Activated naive CD4-positive, alpha-beta T cell treated with anti-CD3 and anti-CD28 coated beads for 36 hours (primary cell): ENCODE measurements at places on chromosomes 6 and 20.
A peak's percentile ranks its signal among the peaks of the same experiment; 100 is the strongest.

- DNase-seq = no peak
Measured at GRCh38 chr6:132122176-132122575, 171.0 kb upstream of the CCN2 start.

DNA sequence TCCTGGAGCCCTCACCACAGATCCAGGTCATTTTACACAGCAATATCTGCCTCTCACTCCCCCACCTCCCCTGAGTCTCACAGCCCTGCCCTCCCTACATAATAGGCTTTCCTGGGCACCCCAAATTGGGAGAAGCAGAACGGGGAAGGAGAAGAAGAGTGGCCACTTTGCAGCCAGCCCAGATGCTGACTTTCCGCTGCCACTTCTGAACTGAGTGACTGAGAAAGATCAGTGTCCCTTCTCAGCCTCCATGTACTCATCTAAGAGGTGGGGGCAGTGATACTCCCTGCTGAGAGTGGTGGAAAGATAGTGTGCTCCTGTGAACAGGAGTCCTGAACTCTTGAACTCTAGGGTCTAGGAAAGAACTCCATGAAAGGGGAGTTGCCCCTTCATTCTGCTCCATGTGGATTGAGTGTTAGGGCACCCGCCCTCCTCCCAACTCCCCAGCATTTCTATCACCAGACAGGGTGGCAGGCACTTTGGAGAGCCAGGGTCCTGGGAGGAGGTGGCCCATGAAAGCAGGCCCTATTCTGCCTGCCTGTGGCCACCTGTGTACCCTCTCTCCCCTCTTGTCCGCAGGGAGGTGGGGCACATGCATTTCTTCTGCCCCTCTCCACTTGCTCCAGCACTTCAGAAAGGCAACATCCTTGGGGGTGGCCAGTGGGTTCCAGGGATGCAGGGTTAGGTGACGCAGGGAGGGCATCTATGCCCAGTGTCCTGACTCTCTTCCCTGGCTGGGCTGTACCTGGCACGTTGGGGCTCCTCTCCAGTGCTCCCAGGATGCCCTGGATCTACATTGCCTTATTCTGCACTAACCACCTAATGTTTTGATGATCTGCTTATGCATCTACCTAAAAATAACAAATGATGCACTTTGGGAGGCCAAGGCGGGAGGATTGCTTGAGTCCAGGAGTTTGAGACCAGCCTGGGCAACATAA lies 38.3 kb upstream of the MRPS18A start:
- peak; percentile 18 for DNase-seq

DNA sequence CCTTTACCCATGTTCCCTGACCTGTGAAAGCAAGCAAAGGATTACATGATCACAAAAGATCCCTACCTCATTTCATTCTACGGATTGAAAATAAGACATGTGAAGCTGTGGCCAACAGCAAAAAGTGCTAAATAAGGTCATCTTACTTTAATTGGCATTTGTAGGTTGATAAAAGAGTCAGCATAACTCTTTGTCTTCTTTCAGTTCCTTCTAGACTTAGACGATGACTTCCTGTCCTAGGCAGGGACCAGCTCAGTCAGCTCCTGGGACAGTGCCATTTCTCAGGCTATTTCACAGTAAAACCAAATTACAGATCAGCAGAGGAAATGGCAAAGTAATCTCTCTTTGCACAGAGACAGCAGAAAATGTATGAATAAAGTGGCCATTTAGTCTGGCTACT lies 480.7 kb downstream of the RFPL4B start:
- DNase-seq = no peak

DNA sequence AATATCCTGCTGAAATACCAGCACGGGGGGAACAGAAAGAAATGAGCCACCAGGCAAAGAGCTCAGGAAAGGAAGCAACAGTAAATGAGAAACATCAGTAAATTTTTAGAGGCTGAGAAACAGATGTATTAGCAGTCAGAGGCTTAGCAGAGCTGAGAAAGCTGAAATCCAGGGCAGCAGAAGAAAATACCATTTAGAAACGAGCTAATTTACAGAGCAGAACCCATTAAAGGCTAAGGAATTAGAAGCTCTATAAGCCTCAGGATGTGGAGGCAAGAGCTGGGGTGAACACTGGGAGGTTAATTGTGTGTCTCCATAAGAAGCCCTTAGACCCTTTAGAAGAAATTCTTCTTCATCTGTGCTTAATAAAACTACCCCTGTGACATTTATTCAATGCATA lies 178.6 kb upstream of the RGS17 start:
- no peak for DNase-seq

DNA sequence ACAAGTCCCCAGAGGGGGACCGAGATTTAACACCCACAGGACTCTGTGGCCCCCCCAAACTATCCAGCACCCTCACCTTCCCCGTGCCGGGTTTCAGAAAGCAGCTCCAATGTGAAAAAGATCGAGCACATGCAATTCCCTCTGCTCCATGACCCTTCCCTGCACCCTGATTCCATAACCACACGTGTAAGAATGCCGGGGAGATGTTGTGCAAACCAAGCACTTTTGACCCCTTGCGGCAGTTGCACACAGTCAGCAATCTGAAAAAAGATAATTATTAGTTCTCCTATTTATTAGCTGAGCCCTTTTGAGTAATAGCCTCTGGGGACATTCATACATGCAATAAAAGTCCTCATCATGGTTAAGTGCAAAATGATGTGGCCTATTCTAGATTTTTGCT lies 13.0 kb downstream of the FOXQ1 start:
- DNase-seq = no peak

GRCh38 chr6:78363688-78364087 lies 503.7 kb upstream of the IRAK1BP1 start:
- DNase-seq = no peak

GRCh38 chr20:44684047-44684967 lies 30.9 kb upstream of the CCN5 start:
- DNase-seq = no peak

GRCh38 chr6:160949531-160949930 lies 42.0 kb upstream of the MAP3K4 start:
- no peak for DNase-seq

- DNase-seq = peak; percentile 62
Measured at GRCh38 chr6:114108119-114109002, 137.4 kb upstream of the HDAC2 start.

GRCh38 chr20:46701556-46701955 lies 7.9 kb upstream of the SLC2A10 start:
- no peak for DNase-seq

DNA sequence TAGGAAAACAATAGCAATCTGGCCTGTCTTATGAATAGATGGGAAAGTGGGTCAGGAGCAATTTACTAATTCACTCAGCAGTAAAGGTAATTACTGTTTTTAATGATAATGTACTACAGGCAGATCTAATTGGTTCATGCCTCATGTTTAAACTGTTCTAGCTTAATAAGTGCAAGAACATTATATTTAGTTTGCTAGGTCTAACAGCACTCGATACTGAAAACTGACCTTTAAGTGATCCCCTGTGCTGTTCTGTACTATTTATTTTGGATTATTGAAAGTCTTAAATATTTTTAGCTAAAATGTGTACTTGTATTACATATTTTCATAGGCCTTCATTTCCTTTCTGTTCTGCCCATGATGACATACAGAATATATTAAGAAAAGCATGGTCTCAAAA lies 998.0 kb upstream of the GJE1 start:
- no peak for DNase-seq

DNA sequence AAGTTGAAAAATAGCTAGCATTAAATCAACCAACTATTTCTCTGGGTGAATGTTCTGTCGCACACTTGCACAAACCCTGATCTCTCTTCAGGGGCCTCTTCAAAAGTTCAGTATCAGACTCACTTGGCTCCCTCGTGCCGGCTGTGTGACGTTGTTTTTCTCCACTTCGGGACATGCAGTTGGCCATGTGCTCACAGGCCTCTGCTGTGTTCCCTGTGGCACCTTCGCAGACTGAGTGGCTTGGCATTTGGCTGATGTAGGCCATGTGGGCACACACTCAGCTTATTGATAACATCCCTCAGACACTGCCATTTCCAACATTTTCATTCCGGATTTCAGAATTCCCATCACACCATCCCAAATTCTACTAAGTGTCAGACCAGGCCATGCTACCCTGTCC lies 49.3 kb downstream of the PACRG start:
- DNase-seq = no peak

- no peak for DNase-seq
Measured at GRCh38 chr6:134491477-134491876, 173.6 kb upstream of the SGK1 start.

DNA sequence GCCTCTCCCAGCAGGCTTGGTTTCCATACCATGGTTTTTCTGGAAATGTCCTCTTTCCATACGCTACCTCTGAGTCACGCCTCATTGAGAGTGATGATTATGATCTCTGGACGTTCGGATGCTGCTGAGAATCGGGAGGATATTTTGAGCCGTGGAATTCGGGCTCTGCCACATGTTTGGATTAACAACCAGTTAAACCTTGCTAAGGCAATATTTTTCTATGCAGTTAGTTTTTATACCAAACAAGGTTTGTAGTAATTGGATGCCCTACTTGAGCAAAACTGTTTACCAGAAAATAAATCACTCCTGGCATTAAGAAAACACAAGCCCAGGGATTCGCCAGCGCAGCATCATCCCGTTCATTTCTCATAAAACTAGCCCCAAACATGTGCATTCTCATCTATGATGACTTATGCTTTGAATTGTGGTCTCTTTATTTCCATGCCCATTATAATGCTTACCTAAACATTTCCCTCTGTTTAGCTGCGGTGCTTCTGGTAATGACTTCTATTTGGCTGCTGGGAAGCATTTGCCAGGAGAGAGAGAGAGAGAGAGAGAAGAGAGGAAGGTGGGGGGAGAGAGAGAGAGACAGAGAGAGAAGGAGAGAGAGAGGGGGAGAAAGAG lies 198.9 kb downstream of the CLIC5 start:
- DNase-seq = no peak

DNA sequence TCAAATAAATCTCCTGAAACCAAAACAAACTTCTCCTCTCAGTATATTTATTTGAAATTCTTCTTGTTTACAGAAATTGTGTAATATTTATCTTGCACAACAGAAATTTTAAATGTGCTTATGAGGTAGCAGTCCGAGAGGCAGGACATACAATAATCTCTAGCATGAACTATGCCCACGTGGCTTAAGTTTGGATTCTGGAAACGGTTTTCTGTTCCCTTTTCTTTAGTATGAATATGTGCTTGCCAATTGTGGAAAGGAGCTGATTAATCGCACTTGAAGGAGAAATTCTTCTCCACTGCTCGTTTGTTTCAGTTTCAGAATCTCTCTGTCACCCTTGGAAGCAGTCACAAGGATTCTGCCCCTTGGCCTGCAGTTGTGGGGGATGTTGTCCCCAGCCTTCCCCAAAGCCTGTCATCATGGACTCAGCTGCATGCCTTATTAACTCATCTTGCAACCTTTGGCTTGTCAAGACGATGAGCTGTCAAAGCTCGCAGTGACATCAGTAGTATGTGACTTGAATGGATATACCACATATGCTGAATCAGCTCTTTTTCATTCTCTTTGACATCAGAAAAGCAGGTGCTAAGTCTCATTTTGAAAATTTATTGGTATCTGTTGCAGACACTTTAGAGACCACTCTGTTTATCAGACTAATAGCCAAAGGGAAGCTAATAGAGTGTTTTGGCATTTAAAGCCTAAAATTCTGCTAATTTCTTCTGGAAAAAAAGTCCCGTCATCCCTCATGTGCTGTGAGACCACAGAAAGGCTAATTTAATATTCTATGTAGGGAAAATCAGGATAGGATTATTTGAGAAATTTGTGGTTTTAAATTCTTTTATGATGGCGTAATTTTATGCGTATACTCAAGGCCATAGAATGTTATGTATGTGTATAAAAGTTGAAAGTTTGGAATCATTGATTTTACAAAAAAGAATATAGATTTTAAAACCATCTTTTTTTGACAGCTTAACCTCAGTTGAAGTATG lies 186.8 kb downstream of the ARID1B start:
- DNase-seq = peak; percentile 73

- no peak for DNase-seq
Measured at GRCh38 chr6:32083812-32084768, 25.0 kb downstream of the TNXB start.

GRCh38 chr6:112997421-112998085 lies 650.4 kb downstream of the RFPL4B start:
- DNase-seq = no peak

- no peak for DNase-seq
Measured at GRCh38 chr20:25276533-25277050, 28.7 kb downstream of the PYGB start.

GRCh38 chr20:37190354-37191112 lies 11.2 kb upstream of the MROH8 start:
- no peak for DNase-seq

GRCh38 chr6:43035495-43036194 lies 14.2 kb downstream of the RRP36 start:
- DNase-seq = no peak

GRCh38 chr6:99761711-99762110 lies 155.1 kb downstream of the PRDM13 start:
- DNase-seq = no peak

GRCh38 chr20:62501801-62502495 lies 26.2 kb upstream of the GATA5 start:
- peak; percentile 93 for DNase-seq

- DNase-seq = no peak
Measured at GRCh38 chr6:36928547-36928918, 26.0 kb upstream of the PI16 start.

DNA sequence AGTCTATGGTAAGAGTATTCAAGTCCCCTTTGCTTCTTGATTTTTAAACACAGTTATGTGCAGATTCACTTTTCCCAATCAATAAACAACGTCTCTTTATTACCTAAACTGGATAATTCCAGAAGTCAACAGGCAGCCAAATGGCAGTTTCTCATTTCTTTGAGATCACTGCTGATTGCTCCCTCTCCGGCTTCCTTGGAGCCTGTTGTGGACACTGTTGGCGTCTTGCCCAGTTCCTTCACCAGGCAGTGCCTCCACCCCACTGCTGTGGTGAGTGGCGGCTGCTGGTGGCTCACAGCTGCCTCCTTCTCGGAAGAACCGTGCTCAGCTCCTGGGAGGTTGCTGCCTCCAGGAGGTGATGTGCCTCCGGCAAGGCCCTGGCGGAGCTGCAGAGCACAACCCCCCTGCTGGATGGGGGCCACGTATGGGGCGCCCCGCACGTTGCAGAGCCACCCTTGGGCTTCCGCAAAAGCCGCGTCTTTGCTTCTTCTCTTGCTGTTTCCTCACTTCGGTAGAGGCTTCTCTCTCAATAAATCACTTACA lies 105.1 kb upstream of the CNKSR3 start:
- DNase-seq = no peak

DNA sequence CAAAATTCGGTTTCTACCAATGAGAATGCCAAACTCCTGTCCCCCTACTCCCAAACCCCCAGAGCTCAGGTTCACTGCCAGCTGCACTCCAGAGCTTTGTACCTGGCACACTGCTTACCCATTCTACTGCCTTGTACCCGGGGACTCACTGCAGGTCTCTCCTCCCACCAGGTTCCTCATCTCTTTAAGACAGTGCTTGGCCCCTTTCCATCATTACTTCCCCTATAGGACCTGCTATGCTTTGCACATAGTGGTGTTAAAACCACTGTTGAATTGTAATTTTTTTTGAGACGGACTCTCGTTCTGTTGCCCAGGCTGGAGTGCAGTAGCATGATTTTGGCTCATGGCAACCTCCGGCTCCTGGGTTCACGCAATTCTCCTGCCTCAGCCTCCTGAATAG lies 25.9 kb downstream of the LYRM4 start:
- no peak for DNase-seq

- no peak for DNase-seq
Measured at GRCh38 chr6:139625081-139625939, 250.9 kb upstream of the CITED2 start.
